NCI-H526 treated with DMSO at 0.1 percent for 48 hours (cell line): ENCODE measurements at places on chromosomes 2 and 18.

DNA sequence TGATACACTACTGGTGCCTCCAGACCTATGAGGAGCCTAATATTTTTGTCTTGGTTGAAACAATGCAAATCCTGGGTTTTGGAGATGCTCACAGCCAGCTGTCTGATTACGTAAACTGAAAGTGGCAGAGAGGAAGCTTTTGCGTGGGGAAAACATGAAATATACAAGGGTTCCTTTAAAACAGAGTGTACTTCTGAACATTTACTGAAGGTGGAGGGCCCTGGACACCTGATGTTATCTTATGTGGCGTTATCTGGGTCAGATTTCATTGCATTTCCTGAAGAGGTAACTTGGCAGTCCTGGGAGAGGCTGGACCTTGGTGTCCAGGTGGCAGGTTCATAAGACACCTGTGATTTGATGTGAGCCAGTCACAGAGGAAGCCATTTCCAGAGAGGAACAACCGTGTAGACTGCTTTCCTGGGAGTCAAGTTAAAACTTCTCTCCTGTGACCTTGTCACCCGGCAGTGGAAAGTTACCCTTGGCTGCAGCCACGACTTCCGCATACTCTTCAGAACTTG is 105.0 kb downstream of the NEDD4L start:
- DNase-seq = no peak

DNA sequence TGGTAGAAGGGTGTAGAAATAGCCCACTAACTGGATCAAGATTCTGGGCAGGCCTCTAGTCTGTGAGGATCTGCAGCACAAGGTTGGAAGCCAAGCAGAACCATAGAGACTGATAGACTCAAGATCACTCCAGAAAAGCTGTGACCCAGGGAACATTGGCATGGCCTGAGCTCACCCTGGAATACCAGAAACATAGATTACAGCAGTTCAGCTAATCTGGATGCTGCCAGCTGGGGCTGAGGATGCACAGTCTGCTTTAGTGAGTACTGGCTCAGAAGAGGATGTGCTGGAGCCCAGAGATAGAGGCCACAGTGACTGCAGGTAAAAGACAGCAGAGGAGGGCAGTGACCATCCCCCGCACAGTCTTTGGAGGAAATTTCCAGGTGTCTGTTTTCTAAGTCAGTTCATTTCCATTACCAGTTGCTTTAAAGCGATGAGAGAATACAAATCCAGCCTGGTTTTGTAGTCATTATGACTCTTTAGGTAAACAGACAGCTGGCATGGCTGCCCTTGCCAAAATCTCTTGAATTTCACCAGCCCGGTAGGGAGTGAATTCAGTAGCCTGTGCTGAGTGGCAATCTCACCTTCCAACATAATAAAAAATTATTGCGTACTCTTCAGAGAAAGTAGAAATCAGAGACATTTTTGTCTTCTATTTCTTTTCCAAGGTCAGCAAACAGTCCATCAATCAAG is 119.2 kb downstream of the ANTXR1 start:
- DNase-seq = no peak

DNA sequence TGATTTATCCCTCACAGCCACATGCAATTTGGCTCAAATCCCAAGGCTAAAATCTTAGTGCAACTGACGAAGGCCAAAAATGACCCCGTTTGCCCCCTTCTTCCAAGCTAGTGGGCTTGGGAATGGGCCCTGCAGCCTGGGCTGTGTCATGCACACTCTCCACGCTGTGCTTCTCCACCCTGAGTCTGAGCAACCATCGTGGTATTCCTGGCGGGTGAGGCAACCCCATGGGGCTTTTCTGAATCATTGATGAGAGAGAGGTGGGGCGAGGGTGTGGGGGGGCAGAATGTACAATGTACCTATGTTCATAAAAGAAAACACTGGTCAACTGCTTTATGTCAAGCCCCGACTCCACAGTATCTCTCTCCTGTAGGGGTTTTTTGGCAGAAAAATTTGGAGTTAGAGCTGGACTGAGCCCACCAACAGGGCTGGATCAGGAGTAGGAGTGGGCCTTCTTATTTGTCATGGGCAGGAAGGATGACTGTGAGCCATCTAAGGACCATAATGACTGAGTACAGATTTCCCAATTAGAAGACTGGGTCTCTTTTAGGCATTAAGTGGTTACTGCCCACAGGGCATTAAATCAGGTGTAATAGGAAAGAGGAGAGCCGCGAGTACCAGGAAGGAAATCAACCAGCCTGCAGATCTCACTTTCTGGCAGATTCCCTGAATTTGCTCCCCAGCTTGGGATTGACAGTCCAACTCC is 8.9 kb downstream of the SULT1C2 start:
- no peak for DNase-seq

DNA sequence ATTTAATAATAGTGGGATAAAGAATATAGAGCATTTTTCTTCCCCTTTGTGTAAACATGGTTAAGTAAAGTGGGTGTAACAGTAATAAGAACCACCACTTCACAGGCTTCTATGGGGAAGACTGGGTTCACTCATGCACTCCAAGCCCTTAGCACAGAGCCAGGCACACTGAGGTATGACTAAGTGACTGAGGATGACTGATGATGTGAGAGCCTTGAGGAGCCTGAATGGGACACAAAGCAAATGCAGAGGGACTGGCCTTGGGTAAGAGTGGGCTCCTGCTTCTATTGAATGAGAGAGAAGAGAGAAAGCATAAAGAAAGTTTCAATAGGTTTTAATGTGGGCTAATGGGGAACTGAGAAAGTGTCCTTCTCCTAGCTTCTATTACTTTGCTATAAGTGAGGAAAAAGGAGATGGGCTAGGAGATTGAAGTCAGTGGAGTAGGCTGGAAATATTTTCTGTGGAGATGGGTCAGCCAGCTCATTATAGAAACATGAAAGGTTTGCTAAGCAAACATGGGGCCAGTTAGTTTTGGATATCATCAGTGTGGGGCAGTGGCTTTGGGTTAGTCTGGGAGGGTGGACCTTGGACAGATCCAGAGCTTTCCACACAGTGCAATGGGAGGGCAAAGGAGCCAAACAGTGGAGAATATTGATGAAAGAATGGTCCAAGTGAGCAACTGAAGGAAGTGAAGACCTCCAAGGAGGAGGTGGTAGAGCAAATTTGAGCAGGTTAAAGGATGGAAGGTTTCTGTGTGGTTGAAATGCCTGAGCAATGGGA is 20.6 kb downstream of the IL1F10 start:
- no peak for DNase-seq

DNA sequence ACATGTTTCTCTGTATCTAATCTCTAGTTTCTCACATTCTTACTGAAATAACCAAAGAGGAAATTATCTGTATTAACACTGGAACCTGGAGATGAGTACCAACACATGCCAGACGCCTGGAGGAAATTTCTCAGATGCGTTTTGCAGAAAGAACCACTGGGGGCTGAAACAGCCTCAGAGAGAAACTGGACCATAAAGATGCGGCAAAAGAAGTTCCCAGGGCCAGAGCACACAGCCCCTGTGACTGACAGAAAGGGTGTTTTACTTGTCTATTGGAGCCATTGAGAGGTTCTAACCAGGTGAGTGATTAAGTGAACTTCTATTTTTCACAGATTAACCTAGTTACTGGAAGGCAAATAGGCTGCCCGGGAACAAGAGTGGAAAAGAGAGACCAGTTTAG is 103.9 kb downstream of the EVA1A start:
- DNase-seq = no peak

GRCh38 chr2:120809151-120809550 is 73.5 kb downstream of the GLI2 start:
- no peak for DNase-seq

GRCh38 chr2:164952057-164952702 is 3.1 kb downstream of the SLC38A11 start:
- no peak for DNase-seq

- no peak for DNase-seq
These were observed 34.2 kb upstream of the TTR start for GRCh38 chr18:31557446-31557845.

- no peak for DNase-seq
These were observed 455.1 kb upstream of the HS6ST1 start for GRCh38 chr2:128773641-128774319.
